ENCODE measurements at places on chromosomes 6 and 20.

DNA sequence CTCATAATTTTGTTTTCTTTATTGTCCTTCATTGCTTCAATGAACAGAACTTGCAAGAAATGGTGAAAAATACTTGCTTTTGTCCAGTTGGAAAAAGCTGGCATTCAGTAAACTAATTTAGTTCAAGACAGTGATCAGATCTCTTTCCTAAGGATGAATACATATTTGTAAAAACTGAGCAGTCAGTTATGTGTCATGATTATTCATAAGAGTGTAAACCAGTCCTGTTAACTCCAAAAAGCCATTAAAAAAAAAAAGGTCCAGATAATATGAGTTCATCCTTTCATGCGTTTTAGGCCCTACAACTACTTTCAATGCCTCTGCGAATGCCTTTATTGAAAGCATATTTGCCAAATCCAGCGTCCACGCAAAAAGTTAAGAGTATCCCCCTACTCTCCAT is 609 bp downstream of the PGM3 start:
- peak; percentile 38 for DNase-seq

DNA sequence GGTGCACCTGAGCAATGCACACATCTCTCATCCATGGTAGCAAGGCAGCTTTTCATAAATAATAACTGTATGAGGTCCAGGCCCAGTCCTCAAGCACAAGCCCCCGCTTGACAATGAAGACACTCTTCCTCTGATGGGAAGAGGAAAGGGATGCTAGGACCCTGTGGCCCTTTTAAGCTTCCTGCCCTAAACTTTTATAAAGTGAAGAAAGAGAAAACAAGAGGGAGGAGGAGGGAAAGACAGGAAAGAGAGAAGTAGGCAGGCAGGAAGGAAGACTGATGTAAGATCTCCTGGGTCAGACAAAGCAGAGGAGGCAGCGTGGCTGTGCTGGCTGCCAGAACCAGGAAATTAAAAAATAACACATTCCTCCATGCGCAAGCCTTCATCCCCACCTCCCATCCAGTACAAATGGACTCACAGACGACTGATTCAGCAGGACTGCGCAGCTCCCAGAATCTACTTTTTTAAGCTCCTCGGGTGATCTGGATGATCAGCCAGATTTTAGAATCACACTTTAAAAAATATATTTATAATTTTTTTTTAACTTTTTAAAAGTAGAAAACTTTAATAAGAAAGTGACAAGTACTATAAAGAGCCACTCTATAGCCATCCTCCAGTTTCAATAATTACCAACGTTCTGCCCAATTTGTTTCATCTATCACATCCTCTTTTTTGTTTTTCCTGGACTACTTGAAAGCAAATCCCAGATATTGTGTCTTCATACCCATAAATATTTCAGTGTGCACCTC is 16.5 kb downstream of the TNFAIP3 start:
- DNase-seq: peak; percentile 70

GRCh38 chr20:36929290-36929689 is 22.2 kb downstream of the SAMHD1 start:
- DNase-seq: no peak

GRCh38 chr20:37343212-37343993 is 2.5 kb upstream of the SRC start:
- DNase-seq: no peak

DNA sequence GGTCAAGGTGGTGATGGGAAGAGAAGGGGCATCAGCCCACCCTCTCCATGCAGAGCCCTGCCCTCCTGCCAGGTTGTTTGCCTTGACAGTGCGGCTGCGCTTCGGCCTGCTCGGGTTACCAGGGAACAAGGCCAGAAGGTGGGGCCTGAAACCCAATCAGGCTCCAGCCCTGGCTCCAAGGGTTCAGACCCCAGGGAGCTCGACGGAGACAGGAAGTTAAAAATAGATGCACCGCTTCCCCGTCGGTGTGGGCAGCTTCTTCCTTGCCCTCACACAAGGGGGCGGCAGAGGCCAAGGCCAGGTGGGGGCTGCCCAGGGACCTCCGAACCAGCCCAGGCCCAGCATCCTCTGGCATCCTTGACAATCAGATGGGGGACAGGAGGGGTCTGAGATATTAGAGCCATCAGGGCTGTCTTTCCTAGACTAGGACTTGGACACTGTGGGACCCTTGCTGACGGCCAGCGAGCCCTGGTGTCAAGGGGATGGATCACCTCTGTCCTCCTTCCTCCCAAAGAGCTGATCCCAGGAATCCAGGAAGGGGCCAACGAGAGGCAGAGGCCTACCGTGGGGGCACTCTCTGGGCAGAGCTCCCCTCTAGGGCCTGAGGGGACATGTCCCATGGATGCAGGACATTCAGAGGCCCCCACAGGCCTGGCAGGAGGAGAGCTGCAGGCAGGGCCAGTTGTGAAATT is 65.2 kb downstream of the RIPOR3 start:
- peak; percentile 41 for DNase-seq

DNA sequence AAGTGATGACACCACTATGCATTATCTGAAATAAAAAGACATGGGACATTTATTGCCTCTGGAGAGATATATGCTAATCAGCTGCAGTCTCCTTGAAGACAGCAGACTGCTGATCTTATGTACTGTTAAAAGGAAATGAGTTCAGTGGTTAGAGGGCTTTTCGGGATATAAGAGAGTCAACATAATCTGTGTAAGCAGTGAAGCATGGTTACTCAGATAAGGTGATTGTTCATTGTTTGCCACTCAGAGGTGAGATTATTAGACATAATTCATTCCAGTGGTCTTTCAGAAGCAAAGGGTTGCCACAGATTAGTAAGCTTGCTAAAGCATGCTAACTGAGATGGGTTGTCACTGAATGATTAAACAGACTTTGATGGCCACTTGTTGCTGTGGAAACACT is 1450.7 kb upstream of the ADGRB3 start:
- no peak for DNase-seq

- DNase-seq: no peak
Observed at GRCh38 chr6:163842467-163842866, 427.9 kb downstream of the QKI start.

DNA sequence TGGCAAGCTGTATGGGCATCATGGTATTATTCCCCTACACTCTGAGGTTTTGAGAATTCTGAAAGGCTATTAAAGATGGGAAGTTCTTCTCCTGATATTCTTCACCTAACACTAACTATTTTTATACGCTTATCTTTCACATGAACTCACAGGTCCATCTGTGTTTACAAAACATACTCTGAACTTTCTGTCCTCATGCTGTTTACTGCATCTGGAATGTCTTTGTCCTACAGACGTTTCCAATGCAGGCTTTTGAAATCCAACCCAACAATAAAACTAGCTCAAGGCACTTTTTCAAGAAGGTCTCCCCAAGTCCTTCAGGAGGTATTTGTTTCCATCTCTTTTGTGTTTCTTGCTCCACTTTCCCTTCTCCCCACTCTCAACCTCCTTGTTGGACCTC is 60.5 kb upstream of the MLIP start:
- no peak for DNase-seq

GRCh38 chr6:1313384-1313766 is 1.5 kb downstream of the FOXQ1 start:
- DNase-seq: peak; percentile 37

- no peak for DNase-seq
Observed at GRCh38 chr6:56364431-56364826, 117.0 kb upstream of the COL21A1 start.

DNA sequence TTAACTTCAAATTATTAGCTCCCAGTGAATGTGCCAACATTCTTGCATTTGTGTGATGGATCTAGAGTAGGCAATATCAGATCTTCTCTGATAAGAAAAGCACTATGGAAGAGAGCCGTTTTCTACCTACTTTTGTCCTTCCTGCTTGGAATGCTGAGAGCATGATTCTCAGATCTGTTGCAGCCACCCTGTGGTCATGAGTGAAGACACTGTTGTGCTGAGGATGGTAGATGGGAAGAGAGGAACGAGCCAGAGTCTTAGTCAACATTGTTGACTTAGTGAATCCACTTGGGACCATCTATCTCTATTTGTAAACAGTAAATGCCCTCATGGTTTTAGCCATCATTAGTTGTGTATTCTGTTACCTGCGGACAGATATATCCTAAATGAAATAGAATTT is 202.6 kb downstream of the CD109 start:
- no peak for DNase-seq

- DNase-seq: no peak
Observed at GRCh38 chr6:147903321-147903720, 394.8 kb downstream of the SAMD5 start.

DNA sequence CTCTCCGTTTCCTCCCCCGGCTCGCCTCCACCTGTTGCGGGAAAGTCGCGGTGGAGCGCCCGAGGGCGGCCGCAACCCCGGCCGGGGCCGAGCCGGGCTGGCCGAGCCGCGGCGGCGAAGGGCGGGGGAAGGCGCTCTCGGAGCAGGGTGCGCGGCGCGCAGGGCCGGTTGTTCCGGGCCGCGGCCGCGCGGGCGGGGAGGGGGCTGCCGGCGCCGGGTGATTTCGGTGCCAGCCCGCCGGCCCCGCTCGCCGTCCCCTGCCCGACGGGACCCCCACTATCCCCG is 235 bp downstream of the MAP7 start:
- DNase-seq: no peak

DNA sequence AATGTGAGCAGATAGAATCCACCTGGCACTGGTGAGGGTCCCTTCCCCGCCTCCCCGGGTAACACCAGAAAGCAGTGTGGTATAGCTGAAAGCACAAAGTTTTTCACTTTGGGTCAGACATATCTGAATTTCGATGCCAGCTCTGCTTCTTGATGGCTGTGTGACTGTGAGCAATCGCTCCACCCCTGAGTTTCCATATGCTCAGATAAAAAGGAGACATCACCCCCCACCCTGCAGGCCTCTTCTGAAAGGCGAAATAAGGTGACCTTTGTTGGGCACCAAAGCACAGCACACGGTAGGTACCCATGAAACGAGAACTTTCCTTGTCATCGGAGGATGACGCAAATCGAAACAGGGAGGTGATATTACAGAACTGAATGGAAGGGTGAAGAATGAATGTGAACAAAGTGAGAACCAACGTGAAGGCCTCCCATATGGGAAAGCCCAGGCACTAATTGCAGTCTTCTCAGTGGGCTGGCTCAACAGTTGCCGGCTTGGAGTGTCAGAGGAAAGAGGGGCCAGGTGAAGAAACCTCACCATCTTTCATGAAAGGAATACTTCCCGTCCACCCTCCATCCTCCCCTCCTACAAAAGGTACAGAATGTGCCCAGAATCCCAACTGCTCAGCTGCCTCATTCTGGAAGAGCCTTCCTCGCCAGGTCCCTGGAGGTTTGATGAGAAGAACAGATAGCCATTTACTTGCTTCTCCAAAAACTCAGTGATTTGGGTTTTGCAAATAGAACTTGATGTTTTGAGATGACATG is 61.8 kb downstream of the NFATC2 start:
- DNase-seq: no peak

GRCh38 chr20:51142448-51142847 is 119.5 kb upstream of the KCNG1 start:
- no peak for DNase-seq

GRCh38 chr6:98324446-98324845 is 509.9 kb upstream of the POU3F2 start:
- DNase-seq: no peak

DNA sequence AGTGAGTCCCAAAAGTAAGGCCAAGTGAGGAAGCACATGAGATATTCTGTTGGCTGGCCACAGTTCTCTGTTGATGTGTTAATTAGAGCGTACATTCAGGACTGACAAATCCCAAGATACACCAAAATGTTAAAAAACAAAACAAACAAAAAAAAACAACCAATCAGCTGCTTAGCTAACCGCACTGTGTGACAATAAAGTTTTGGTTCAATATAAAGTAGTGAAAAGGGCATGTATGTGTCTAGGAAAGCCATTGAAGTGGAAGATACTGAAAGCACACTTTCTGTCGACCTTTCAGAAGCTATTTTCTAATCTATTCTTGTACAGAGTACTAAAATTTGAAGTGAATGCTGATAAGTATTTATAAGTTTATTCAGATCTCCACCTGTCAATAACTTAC is 26.1 kb downstream of the NHLRC1 start:
- DNase-seq: no peak

DNA sequence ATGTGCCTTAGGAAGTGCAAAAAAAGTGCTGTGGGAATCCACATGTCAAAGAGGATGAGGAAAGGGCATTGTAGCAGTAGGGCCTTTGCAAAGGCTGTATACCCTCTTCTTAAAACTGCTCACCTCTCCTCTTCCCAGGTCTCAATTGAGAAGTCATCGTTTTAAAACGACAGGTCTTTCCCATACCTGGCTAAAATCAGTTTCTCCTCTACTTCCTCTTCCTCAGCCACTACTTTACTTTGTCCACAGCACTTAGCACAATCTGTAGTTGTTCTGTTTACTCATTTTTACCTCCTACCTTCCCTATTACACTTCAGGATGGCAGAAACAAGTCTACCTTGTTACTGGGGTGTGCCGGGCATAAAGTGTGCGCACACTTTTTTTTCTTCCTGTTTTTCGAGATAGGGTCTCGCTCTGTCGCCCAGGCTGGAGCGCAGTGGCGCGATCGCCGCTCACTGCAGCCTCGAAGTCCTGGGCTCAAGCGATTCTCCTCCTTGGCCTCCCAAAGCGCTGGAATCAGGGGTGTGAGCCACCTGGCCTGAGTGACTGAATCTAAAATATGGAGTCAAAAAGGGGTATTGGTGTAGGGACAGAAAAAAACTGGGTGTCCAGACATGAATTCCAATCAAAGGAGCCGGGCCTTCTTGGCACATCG is 9.8 kb upstream of the ELOVL5 start:
- DNase-seq: no peak

DNA sequence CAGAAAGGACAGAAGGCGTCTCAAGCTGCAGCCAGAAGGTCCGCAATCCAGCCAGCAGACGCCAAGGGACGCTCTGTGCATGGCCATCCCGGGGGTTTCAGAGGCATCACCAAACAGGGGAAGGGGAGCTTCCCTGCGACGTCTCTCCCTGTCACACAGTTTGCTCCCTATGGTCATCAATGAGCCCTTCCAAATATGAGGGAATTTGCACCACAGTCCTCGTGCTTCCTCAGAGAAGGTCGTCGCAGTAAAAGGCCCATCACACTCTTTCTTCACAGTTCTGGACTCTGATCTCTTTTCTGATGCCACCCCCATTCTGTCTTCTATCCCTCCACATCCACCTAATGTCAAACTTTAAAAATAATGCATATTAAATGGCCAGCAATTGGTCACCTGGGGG is 10.2 kb upstream of the FOXC1 start:
- DNase-seq: no peak

GRCh38 chr20:779771-780170 is 11.5 kb upstream of the SLC52A3 start:
- DNase-seq: no peak

GRCh38 chr6:83589076-83589475 is 76.7 kb downstream of the PRSS35 start:
- no peak for DNase-seq

DNA sequence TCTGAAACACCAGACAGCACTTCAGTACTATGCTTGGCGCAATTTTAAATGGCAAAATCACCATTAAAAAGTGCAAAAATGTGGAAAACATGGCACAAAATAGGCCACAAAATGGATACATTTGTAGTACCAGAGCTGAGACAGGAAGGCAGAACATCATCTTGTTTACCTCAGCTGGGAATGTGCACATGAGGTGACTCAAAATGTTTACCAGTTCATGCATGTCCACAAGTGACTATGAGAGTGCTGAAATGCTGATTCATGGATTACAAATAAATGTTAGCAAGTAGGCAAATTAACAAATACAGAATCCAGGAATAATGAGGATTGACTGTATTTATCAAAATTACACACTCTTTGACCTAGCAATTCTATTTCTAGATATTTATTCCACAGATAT is 201.6 kb downstream of the ISM1 start:
- DNase-seq: no peak

- no peak for DNase-seq
Observed at GRCh38 chr6:43990627-43991619, 136.3 kb downstream of the MRPL14 start.
